ENCODE measurements at places on chromosomes 3 and 15.

DNA sequence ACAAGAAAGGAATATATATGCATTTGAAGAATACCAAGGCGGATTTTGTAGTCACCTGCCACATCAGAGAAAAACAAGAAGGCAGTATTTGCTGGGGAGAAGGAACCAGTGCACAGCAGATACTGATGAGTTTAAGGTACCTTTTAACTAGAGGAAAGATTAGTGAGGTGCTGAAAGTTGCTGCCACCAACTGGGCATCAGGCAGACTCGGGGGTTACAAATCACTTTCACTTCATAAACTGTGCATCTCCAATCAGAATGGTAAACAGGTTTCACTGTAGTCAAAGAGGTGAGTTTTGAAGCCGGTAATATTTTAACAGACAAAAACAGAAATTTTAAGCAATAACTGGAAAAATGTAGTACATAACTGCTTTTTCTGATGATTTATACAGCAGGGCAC, 4.1 kb downstream of the FBN1 start:
- no peak for DNase-seq

DNA sequence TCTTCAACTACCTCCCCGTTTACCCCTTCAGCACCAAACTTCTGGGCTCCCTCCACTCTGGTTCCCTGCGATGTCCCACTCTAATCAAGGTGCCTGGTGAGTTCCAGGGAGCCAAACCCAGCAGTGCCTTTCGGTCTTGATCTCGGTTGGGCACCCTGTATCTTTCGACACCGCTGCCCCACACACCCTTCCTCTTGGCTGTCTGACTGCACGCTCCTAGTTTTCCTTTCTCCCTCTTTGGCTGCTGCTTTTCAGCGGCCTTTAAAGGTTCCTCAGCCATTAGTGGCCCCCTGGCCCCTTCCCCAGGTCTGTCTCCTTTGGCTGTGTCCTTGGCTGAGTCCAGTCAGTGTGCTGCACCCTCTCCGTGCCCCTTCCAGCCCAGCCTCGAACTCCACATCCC, 784 bp downstream of the TTLL3 start:
- no peak for DNase-seq

- no peak for DNase-seq
Measured at GRCh38 chr3:117744935-117745334, 1035.4 kb downstream of the TUSC7 start.

- DNase-seq = no peak
Measured at GRCh38 chr3:42581400-42581708, 413 bp downstream of the SEC22C start.

- no peak for DNase-seq
Measured at GRCh38 chr3:31223278-31223677, 309.4 kb upstream of the STT3B start.

GRCh38 chr3:129378949-129379348, 49.5 kb downstream of the EFCAB12 start:
- DNase-seq = no peak

GRCh38 chr3:117285737-117286136, 576.2 kb downstream of the TUSC7 start:
- no peak for DNase-seq

DNA sequence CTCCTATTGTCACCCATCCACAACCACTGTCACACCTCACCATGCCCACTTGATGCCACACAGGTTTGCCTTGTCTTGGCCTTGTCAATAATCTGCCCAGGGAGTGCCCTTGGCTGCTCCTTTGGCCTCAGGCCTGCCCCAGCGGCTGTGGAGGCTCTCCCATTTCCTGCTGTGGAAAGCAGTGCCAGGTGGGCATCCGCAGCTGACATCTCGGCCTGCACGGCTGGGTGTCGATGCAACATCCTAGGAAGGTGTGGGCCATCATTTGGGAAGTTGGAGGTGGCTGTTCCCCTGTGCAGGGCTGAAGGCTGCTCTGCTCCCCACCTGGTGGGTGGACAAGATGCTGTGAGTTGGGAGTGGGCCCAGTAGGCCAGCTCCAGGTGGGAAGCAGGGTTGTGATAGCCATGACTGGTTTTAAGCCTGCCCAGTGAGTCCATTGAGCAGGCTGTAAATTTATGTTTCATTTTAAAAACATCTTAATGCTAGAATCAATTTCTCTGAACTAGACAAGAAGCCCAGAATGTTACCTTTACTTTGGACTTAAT, 12.5 kb downstream of the DNAH1 start:
- no peak for DNase-seq

DNA sequence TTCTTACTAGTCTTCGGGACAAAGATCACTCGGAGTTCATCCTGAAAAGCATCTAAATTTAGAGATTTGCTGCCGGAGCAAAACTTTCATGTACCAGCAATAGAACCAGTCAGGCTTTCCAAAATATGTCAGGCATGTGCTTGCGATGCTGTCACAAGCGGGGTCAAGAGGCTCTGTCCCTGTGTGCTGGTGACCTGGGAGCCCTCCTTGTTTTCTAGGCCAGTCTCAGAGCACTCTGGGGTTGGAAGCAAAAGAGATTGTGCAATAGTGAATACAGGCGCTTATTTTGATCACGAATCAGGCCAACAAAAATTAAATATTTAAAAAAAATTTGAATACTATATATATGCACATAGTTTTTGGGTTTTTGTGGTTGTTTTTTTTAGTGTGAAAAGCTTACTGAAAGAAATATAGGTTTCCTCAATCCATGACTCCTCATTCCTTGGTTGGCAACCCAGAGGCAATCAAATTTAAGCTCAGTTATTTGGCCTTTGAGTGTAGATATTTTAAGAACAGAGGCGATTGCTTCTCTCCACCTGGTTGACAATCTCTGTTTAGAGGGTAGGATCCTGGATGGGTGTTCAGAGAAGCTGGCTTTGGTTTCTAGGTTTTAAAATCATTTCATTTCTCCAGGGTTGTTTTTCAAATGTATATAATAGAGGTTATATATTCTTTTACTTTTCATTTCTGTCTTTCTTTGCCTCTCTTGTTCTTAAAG, 8.4 kb upstream of the KLHL24 start:
- DNase-seq = no peak

- DNase-seq = no peak
Measured at GRCh38 chr15:31458596-31459399, 132.2 kb downstream of the KLF13 start.

DNA sequence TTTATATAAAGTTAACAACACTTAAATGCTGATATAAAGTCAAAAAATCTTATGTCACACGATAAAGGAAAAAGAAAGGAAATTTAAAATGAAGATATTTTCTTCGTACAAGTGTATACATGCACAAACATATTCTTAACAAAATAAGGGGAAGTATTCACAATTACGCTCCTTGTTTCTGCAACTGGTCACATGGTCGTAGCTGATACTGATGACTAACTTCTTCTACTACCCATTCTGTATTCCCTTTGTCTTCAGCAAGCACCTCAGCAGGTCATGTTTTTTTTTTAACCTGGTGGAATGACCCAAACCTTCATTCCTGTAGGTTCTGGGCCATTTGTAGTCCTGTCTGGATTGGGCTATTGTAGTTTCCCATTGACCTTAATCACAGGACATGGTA, 30.0 kb upstream of the CMTM8 start:
- no peak for DNase-seq

GRCh38 chr15:91912336-91912735, 58.8 kb downstream of the SLCO3A1 start:
- no peak for DNase-seq

GRCh38 chr3:171061749-171062148, 35.2 kb upstream of the SLC2A2 start:
- DNase-seq = no peak

DNA sequence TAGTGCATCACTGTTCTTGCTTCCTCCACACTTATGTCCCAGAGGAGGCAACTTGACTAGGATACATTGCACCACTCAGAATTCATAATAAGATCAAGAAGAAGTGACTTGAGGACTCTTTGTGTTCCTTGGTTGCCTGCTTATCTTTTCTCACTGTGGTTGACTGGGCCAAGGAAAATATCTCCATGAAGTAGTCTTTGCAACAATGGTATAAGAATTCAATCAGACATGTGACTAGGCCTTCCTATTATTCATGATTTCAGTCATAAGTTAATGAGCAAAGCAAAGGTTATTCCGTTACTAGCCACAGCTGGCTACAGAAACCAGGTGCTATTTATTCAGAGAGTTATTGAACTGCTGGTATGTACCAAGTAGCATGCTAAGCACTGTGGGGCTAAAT, 359.3 kb downstream of the RORA start:
- DNase-seq = no peak

DNA sequence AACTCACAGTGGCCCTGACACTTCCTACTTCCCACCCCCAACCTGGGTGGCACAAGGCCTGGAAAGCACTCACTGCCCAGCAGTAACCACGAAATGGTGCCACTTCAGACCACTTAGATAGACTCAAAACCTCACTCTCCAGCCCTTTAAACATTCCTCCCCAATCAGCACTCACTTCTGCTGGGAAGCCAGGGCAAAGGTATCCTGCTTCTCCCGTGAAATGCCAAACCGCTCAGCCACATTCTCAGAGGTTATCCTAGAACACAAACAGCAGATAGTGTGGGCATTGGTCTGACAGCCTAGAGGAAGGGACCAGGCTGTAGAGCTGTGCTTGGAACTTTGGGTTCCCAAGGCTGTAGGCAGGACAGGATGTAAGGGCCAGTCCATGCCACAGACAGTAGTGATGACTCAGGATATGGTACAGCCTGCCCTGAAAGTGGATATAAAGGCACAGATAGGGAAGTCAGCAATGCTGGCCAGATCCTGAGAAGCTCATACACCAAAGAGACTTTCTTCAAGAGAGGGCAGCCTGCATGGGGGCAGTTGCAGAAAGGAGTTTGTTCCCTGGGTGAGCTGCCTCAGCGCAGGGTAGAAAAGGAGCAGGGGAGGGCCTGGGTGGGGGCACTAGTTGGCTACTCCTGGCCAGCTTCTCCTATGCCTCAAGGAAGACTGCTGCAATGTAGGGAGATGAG, 9.2 kb downstream of the ACAA1 start:
- DNase-seq = no peak

- DNase-seq = peak; percentile 55
Measured at GRCh38 chr3:195855471-195856409, 44.0 kb upstream of the MUC4 start.

- no peak for DNase-seq
Measured at GRCh38 chr3:192068464-192069254, 607.7 kb downstream of the PYDC2 start.

DNA sequence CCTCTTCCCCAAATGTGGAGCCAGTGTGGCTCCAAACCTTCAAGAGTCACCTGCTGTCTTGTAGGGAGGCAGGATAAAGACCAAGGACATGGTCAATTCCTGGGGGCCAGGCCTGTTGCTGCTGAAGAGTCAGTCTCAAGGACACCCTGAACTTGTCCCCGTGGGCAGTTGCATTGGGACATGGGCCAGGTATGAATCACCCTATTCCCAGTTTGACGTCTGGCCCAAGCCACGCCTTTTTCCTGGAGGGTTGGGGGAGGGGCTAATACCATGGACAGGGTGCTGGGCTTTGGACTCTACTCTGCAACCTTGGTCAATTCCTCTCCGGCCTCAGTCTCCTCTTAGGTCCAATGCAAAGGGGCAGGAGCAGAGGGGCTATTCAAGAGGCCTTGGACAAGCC, 10.4 kb downstream of the ATP2B2 start:
- peak; percentile 15 for DNase-seq

DNA sequence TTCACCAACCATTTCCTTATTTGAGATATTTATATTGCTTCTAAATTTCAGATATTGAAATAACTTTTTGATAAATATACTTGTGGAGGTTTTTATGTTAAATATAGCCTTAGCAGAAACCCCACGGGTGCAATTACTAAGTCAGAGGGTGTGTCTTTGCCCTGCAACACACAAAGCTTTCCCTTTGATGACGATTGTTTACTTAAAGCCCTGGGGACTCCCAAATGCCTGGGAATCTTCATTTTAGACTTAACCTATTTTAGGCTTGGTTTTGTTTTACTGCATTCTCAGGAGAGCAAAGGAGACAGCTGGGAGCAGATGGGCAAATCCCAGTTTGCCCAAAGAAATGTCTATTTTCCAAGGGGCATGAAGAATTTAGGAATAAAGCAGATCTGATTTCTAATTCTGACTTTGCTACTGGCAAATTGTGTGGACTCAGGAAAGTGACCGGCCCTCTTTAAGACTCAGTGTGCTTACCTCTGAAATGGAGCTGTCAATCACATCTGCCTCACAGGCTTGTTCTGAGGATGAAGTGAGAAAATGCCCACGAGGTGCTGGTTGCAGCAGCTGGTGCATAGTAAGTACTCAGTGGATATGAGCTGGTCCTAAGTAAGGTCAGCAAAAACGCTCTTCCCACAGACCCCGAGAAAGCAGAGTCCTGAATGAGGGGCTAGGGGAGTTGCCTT, 49.3 kb upstream of the CA12 start:
- no peak for DNase-seq

DNA sequence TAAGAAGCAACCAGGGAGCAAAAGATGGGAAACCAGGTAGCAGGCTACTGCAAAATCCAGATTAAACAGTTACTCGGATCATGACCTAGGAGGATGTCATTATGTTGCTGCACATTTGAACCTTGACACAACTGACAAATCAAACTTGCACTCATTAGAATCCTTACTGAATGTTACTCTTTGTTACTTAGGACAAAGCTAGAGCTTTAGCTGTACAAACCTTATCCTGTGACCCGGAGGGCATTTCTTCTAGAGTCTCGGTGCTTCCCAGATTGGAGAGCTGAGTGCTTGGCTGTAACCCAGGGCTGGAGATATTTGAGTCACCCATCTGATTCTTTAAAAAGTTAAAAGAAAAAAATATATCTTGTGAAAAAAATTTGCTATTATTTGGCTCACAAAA, 43.4 kb downstream of the DCP1A start:
- DNase-seq = no peak

DNA sequence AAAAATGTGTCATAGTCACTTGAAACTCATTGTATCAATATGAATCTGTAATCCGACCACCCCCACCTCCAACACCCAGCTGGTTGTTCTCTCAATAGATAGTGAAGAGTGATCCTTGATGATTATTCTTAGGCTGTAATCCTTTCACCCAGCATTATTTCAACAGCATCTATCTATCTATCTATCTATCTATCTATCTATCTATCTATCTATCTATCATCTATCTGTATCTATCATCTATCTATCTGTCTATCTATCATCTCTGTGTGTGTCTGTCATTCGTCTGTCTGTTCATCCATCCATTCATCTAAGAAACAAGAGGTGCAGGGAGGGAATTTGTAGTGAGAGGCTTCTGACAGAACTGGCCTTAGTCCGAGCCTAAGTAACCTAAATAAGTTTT, 78.7 kb upstream of the IGSF10 start:
- no peak for DNase-seq

GRCh38 chr3:191417457-191417729, 43.6 kb upstream of the PYDC2 start:
- DNase-seq = no peak

GRCh38 chr15:91855241-91855640, 1.7 kb downstream of the SLCO3A1 start:
- DNase-seq = no peak

Data from PC-9 (cell line).